ENCODE measurements at places on chromosomes 16 and 17. TPM values are rescaled to one million over a fixed set of nuclear protein-coding genes. Genes with fewer than 3 reads are reported as not detected.

GRCh38 chr17:12122075-12122474 is 101.4 kb downstream of the MAP2K4 start:
- DNase-seq = no peak

DNA sequence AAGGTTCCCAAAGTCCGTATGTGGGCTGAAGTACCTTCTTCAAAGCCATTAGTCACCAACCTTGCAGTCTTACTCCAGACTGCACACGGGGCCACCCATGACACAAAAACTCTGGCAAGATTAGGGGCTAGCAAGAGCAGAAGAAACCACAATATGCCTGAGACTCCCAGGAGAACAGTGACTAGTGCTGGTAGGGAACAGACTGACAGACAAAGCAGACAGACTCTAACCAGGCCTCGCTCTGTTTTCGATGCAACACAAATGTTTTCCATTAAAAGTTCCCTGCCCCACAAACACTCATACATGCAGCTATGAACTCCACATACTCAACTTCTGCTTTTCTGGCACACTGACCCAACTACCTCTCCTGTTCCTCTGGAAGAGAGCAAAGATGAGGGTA is 102.2 kb downstream of the HIC1 start:
- no peak for DNase-seq

DNA sequence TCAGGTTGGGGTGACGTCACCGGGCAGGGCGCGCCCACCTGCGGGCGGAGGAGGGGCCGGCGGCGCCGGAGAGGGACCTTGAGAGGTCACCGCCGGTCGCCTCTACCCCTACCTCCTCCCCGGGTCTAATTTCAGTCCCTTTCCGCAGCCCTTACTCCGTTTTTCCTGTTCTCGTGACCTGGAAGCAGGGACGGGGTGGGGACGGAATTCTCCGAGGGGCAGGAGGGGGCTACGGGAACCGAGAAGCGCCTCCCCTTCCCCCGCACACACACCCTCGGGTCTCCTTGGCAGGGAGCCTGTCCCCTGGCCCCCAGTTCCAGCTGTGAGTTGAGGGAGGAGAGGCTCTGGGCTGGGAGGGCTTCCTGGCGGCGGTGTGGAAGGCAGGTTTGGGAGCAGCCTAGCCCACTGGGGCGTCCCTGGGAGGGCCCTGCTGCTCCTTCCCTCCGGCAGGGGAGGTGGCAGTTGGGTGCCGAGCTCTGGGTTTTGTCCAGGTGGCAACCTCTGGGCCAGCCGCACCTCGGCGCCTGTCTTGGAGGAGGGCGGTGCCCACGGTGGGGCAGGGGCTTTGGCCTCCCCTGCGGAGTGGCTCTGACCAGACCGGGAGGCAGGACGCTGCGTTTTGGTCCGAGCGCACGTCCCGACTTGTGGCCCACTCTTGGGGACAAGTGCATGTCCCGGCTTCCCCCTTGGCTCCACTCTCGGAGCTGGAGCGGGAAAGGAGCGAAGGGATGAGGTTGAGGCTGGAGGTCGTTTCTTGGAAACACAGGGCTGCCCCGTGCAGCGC is 773 bp downstream of the SYNGR3 start:
- DNase-seq = no peak

GRCh38 chr16:56603589-56603988 is 4.8 kb upstream of the MT2A start:
- no peak for DNase-seq

PYCARD gene
- 4.8 TPM for polyA plus RNA-seq

DNA sequence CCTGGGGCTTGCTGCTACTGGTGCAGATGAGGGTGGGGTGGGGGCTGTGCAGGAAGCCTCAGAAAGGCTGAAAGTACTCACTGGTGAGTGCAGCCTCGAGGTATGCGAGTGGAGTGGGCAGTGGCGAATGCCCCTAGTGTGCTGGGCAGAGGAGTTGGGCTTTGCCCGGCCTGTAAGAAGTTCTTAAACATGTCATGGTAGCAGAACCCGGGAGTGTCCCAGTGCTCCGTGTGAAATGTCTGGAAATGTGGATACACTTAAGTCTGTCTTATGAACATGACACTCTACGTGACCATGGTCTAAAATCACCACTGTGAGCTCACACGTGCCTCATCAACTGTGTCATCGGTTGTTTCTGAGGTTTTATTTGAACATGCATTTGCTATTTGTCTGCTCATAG is 1.7 kb downstream of the SMTNL2 start:
- DNase-seq = no peak

GRCh38 chr16:1014771-1015495 is 33.4 kb downstream of the SOX8 start:
- DNase-seq = no peak

ITGA3 gene
- polyA plus RNA-seq = 29.0 TPM

KCNAB3 gene
- polyA plus RNA-seq = 4.6 TPM

GRCh38 chr16:88195911-88196465 is 186.8 kb upstream of the ZNF469 start:
- DNase-seq = no peak

Data from forelimb muscle (tissue), 1 donor.